ENCODE measurements at places on chromosomes 6 and 20. TPM values are rescaled to one million over a fixed set of nuclear protein-coding genes. Genes with fewer than 3 reads are reported as not detected.

DNA sequence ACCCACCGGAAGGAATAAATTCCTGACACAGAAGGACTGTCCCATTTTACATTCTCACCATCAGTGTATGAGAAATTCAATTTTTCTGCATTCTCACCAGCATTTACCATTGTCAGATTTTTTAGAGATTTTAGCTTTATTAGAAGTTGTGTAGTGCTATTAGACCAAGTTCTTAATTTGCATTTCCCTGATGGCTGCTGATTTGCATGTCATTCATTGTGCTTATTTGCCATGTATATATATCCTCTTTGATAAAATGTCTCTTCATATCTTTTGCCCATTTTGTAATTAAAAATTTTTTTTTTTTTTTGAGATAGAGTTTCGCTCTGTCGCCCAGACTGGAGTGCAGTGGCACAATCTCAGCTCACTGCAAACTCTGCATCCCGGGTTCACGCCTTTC is 9.8 kb upstream of the HLA-DRB5 start:
- DNase-seq, result no peak

DNA sequence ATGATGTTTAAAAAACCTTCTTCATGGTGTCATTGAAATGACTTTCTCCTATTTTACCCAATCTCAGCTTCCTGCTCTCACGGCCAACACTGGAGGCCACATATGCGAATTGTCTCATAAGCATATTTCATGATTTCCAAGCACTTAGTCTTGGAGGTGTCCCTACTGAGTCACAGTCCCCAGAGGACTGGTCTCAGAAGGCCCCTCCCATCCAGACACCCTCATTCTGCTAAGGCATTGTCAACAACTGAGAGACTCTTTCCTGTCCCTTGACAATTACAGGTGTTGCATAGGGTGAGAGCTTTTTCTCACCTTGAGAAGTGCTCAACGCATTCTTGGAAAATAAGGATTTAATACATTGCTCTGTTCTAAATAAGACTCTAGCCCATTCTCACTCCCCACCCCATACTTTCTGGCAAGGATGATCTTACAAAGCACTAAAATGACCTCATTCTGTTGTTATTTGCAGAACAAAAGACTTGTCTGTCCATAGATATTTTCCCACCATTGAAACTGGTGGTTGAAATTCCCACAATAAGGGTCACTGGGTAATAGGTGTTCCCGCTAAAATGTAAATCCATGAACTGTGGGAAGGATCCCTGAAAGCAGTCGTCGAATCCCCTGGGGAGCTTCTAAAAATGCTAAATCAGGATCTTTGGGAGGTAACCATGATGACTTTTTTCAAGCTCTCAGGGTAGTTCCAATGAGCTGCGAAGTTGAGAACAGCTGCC is 32.3 kb upstream of the SLC22A23 start:
- DNase-seq, result peak; percentile 56

- DNase-seq, result no peak
These were observed 25.8 kb upstream of the TNFRSF21 start for GRCh38 chr6:47335466-47335865.

- DNase-seq, result no peak
These were observed 80.3 kb downstream of the ZDHHC14 start for GRCh38 chr6:157461000-157461915.

- no peak for DNase-seq
These were observed 155.1 kb downstream of the CD83 start for GRCh38 chr6:14272737-14273085.

Gene SYNGAP1
- total RNA-seq, result 1.4 TPM

Gene HRH3
- total RNA-seq, result not detected

DNA sequence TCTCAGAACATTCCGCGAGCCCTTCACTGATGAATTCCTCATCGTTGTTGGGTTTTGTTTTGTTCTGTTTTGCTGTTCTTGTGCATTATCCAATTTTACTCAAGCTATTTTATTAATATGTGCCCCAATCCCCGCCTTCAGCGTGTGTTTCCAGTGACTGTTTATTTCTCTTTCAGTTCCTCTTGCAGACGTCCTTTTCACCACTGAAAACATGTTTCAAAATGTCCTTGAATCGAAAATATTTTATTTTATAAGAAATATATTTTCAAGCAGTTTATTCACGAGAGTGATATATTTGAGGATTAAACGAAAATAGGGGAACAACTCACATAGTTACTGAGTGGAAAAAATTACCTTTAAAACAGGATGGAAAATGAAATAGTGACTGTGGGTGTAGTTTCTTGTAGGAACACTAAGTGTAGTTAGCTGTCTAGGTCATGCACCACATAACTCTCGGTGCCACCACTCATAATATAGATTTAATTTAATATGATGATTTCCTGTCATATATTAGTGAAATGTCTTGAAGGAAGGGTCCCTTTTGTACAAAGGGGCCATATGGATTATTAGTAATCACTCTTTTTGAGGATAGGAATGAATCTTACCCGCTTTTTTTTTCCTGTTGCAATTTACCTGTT is 45.3 kb upstream of the HDDC2 start:
- DNase-seq, result no peak

GRCh38 chr6:106512968-106513574 is 116.2 kb downstream of the RTN4IP1 start:
- DNase-seq, result no peak

DNA sequence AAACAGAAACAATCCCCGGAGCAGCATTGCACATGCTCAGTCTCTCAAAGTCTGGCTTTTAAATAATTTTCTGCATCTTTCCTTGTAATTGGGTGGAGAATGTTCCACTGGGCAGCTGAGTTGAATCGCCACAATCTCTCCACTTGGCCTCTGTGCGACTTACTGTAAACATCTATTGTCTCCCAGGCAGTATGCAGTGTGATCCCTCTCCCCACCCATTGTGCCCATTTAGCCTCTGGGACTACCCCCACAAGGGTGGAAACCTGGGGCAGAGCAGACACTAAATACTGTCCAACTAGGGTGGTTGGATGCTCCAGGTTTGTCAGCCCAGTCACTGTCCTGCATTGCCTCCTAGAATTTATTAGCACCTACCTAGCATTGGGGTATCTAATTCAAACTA is 96.2 kb downstream of the JARID2 start:
- no peak for DNase-seq

GRCh38 chr6:159887146-159887545 is 3.6 kb upstream of the MAS1 start:
- no peak for DNase-seq

- DNase-seq, result peak; percentile 7
These were observed 79.9 kb downstream of the THBS2 start for GRCh38 chr6:169173532-169174268.

- no peak for DNase-seq
These were observed 11.4 kb downstream of the ZNF217 start for GRCh38 chr20:53582251-53582570.

DNA sequence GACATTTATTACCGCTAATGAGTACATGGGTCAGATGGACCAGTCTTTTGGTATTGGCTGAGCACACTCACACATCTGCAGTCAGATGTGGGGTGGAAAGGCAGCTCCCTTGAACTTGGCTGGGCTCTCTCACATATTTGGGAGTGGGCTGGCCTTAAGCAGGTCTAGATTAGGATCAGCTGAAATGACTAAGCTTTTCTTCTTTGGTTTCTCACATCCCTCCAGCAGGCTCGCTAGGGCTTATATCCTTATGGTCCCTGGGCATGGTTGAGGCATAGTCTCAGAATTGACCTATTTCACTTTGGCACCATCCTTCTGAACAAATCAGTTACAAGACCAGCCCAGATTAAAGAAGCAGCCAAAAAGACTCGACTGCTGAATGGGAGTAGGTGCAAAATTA is 14.4 kb upstream of the PLCB1 start:
- no peak for DNase-seq

- no peak for DNase-seq
These were observed 10.5 kb downstream of the GNAS-AS1 start for GRCh38 chr20:58839991-58840747.

GRCh38 chr20:31566658-31567379 is 38.3 kb upstream of the ID1 start:
- no peak for DNase-seq

- DNase-seq, result no peak
These were observed 89.1 kb downstream of the AFG1L start for GRCh38 chr6:108383981-108384380.

Gene MCHR2
- total RNA-seq, result not detected

DNA sequence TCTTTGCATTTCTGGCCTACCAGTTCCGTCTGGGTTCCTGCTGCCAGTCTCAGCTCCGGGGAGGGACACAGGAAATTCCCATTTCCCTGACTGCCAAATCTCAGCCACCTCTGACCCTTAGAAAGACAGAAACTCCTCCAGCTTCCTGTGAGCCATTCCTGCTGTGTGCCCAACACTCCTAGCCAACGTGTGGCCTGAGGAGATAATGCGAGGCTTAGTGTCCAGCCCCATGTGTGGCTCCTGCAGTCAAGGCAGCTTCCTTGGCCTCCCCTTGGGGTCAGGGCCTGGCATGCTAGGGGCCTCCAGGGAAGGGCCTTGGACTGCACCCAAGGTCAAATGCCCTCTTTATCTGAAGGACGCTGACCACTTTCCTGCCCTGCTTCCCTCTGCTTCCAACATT is 45.1 kb downstream of the MAFB start:
- peak; percentile 26 for DNase-seq

Gene THBD
- not detected for total RNA-seq

GRCh38 chr6:167577891-167578361 is 248.8 kb upstream of the AFDN start:
- DNase-seq, result no peak

DNA sequence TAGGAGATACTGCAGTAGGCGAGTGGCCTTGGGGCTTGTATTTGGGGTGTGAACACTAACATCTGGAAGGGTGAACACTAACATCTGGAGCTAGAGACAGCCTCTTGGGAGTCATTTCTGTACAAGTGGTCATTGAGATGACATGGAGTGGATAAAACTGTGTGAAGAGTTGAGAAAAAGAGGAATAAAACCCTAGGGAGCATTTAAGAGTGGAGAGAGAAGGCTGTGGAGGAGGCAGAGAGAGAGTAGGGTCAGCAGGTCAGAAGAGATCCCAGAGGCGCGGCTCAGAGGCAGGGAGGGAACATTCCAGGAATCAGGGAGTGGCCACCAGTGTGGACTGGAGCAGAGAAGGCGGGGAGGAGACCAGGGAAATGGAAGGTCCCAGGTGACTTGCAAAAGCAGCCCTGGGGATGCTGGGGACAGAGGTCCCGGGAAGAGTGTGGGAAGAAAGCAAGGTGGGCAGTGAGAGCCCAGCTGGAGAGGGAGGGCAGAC is 202.0 kb upstream of the RNF24 start:
- DNase-seq, result no peak

Data from HT1080 (cell line).